Cerebellum (tissue), 4 donors: ENCODE measurements at places on chromosomes 16 and 17. TPM values are rescaled to one million over a fixed set of nuclear protein-coding genes. Genes with fewer than 3 reads are reported as not detected.

The CTCF gene
- 44.8 TPM for total RNA-seq

The ODAD4 gene
- total RNA-seq = 3.7 TPM

The ACSM2B gene
- total RNA-seq = not detected

The CDR2L gene
- 7.1 TPM for total RNA-seq

The MYO1C gene
- total RNA-seq = 8.8 TPM

The UTS2R gene
- total RNA-seq = not detected

The TBC1D3H gene
- total RNA-seq = not detected

The FOXO3B gene
- total RNA-seq = 20.8 TPM

The RTN4RL1 gene
- total RNA-seq = 6.9 TPM

The CNGB1 gene
- 3.0 TPM for total RNA-seq

The CDK5R1 gene
- total RNA-seq = 88.1 TPM

- DNase-seq = no peak
Observed at GRCh38 chr16:880471-881171, 80.1 kb upstream of the GNG13 start.

DNA sequence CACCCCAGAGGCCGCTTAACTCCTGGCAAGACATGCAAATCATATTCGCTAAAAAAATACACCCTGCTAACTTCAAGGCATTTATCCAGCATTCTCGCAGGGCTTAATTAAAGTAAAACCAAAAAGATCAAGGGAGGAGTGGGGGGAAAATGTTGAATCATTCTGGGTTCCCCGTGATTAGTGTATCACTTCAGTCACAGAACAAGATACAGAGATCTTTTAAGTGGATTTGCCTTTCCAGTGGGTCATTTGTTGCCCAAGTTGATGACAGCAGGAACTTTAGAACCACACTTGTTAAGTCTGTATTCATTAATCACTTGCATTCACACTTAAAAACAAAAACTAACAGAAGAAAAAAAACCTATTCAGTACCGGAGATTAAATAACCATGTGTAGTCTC, 17.3 kb downstream of the CRYBA1 start:
- DNase-seq = no peak

DNA sequence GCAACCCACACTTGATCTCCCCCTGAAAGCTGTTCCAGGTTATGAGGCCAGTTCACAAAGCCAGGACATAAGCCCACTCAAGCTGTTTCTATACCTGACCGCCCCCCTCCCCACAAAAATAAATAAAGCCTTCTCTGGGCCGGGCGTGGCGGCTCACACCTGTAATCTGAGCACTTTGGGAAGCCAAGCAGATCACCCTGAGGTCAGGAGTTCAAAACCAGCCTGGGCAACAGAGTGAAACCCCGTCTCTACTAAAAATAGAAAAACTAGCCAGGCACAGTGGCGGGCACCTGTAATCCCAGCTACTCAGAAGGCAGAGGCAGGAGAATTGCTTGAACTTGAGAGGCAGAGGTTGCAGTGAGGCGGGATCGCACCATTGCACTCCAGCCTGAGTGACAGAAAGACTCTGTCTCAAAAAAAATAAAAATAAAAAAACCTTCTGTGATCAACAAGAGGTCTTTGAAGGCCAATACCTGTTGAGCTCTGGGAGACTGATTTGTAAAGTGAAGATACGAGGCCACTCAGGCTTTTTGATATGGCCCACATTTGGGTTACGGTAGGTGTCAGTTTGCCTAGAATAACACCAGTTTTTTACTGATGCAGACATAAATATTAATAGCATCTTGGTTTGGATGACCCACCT, 2.2 kb downstream of the KDM8 start:
- no peak for DNase-seq

GRCh38 chr17:31596382-31597323, 205.2 kb downstream of the RAB11FIP4 start:
- peak; percentile 79 for DNase-seq

DNA sequence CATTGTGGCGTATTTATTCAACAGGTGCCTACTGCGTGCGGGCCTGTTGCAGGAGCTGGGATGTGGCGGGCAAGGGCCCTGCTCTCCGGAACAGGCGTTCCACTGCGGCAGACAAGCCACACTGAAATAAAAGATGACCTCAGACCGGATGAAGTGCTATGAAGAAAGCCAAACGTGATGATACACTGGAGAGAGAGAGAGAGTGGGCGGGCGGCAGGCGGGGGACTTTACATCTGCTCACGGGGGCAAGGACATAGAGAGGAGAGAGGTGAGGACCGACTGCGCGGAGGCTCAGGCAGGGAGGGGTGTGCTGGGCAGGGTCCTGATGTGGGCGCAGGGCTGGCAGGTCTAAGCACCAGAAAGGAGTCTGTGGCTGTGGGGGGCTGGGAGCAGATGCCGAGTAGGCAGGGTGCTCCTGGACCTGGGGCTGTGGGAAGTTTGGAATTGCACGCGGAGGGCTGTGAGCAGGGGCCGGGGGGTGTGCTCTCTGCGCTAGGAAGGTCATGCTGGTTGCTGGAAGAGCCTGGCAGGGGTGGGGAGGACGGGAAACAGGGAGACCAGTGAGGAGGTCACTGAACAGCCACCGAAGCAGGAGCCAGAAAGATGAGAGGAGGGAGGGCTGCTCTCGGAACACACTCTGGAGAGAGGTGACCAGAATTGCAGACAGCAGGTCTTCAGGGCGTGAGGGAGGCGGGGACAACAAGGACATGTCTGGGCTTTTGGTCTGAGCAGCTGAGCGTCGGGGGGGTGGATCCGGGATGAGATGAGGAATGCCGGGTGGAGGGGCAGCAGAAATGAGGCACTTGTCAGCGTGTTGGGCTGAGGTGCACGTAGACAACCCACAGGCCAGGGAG, 9.9 kb downstream of the MXRA7 start:
- peak; percentile 69 for DNase-seq

GRCh38 chr16:70375636-70376611, 29.2 kb downstream of the DDX19A start:
- peak; percentile 82 for DNase-seq

- DNase-seq = no peak
Observed at GRCh38 chr17:57275071-57275764, 18.9 kb downstream of the MSI2 start.

- DNase-seq = no peak
Observed at GRCh38 chr16:88504489-88505404, 51.7 kb downstream of the ZFPM1 start.

GRCh38 chr16:23152386-23153178, 3.3 kb upstream of the USP31 start:
- no peak for DNase-seq

DNA sequence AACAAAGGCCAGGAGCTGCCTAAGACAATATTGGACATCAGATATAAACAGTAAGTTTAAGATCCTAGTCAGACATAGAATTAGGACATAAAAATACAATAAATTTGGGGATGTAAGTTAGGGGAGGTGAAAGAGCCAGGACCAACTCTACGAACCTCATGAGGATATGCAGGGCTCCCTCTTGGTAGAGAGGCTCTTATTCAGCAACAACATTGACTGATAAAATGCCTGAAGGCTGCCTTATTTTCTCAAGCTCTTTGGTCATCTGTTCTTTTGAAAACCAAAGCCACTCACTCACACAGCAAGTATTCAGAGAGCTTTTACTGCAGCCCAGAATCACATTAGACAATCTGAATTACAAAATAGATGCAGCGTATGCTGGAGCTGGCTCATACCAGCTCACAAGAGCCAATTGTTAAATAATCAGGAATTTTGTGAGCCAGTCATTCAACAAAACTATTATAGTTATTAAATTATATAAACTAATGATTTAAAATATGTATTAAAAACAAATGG, 108.6 kb upstream of the CLEC3A start:
- no peak for DNase-seq

GRCh38 chr16:29719063-29719462, 26.7 kb downstream of the C16orf54 start:
- no peak for DNase-seq

- DNase-seq = no peak
Observed at GRCh38 chr16:78990309-78990701, 610.2 kb downstream of the MAF start.

DNA sequence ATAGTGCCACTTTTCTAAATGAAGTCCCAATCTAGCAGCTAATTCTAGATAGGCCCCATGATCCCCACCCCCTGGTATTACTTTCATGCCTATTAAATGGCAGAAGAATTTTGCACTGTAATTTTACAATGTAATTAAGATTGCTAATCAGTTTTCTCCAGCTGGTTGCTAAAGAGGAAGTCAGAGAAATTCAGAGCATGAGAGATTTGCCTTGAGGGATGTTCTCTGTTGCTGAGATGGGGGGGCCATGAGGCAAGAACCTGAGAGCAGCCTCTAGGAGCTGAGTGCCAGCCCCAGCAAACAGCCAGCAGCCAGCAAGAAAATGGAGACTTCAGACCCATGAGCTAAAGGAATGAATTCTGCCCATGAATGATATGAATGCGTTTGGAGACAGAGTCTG, 38.9 kb downstream of the SHCBP1 start:
- no peak for DNase-seq

GRCh38 chr17:11986179-11986941, 10.9 kb downstream of the ZNF18 start:
- DNase-seq = no peak

GRCh38 chr16:2842340-2843000, 12.4 kb downstream of the ZG16B start:
- DNase-seq = peak; percentile 63

DNA sequence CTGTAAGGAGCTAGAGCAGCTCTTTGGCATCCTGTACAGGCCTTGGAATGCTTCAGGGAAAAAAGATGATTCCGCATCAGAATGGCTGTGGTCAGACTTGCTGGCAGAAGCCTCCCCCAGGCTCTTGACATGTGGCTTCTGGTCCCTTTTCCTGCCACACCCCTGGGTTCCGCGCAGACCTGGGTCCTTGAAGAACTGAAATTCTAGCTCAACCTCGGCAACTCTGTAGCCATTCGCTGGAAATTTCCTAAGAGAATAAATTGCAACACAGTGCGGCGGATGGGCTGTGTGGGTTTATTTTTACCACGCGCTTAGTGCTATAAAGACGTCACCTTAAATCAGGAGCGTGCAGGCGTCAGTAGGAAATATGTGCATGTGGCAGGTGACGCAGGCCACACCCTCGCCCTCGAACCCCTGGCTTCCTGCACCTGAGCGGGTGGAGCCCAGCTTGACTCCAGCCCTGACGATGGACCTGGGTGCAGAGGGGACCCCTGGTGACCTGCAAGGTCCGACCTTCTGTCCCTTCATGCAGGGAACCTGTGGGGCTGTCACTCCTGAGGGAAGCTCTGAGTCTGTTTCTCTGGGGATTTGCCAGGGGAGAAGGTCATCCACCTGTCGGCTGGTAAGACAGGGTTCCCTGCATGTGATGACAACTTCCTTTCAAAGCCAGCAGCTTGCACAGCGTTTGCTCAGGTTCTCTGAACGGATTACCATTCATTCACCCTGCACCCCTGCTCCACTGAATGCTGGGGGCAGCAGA, 46.3 kb downstream of the METRNL start:
- DNase-seq = no peak

DNA sequence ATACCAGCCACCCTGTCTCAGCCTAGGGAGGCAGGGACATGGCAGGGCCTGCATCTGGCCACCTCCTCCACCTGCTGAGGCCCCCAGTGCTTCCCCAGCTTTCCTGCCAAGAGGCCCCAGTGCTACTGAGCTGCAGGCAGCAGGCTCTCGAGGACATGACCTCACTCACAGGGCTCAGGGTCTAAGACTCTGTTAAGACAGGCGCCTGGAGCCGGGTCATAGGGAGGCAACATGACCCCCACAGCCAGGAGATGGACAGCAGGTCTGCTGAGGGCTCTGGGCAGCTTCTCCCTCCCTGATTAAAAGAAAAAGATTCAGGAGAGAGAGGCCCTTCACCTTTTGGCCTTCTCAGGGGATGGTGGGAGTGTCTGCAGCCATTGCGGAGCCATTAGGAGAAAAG, 23.2 kb upstream of the FASN start:
- DNase-seq = no peak

- DNase-seq = peak; percentile 57
Observed at GRCh38 chr17:9905902-9906301, 831 bp upstream of the RCVRN start.

DNA sequence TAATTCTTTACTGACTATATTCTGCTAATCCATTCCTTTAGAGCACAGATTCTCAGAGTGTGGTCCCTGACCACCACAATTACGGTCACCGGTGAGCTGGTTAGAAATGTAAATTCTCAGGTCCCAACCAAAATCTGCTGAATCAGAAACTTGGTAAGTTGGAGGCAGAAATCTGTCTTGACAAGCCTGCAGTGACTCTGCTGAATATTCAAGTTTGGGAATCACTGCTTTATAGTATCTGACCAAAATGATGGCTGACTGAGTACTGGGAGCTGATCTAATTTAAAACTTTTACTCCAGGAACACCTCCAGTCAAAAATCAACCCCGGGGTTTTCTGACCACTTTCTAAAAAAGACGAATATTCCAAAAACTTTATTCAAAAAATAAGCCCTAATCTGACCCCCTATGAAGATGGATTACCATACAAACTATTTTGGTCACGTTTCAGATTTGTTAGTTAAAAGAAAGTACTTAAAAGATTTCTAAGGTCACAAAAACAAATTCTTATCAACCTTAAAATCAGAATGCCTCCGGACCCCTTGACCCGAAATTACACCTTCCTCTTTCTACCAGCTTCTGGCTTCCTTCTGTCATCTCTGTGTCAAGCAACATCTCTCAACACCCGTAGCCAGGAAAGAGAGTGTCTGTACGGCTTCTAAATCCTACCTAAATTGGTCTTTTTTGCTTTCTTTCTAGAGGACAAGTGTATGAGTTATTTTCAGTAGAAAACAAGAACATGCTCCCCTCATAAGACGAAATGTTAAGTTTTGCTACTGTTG, 38.6 kb downstream of the CREBBP start:
- DNase-seq = no peak

DNA sequence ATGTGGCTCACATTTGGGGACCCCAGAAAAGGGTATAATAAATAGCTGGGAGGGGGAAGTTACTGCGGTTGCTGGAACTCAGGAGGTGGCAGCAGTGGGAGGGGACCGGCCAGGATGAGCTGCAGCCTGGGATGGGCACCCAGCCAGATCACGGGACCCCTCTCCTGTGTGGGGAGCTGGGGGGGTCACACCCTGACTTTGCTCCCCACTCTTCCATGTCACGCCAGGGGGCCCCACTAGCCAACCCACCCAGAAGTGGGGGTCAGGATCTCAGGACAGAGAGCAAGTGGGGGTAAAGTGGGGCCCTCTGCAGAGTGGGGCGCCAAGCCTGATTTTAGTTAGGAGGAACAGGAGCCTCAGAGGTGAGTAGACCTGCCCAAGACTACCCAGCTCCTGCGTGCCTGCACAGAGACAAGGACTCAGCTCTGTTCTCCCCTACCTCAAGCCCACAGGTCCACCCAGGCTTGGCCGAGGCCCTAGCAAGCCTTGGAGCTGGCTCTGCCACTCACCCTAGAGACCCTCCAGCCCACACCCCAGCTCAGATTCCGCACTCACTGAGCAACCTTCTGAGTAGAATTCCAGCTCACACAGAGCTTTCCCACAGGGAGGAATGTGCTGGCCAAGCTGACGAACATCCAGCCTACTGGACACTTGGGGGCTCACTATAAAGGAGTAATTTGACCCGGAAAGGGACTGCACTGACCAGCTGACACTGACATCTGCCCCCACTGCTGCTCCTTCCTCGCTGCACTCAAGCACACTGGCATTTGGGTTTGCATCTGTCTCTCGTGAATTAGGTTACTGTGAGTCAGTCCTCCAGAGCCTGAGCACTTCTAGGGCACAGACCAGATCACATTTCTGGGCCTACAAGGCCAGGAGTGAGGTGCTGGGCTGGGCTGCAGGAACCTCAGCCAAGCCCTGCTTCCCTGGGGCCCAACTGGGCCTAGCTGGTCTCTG, 310.1 kb downstream of the C16orf95 start:
- DNase-seq = no peak

GRCh38 chr17:67492824-67493517, 115.9 kb downstream of the PITPNC1 start:
- DNase-seq = no peak
